ENCODE measurements at places on chromosomes 2 and 18.

DNA sequence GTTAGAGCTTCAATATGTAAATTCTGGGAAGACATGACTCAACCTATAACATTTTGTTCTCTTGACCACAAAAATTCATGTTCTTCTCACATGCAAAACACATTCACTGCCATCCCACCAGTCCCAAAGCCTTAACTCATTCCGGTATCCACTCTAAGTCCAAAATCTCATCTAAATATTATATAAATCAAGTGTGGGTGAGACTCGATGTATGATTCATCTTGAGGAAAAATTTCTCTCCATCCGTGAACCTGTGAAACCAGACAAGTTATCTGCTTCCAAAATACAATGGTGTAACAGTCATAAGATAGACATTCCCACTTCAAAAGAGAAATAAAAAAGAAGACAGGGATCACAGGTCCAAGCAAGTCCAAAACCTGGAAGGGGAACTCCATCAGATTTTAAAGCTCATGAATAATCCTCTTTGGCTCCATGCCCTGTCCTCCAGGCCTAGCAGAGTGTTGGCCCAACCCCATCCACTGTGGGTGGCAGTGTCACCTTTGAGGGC is 101.3 kb downstream of the RAD51AP2 start:
- no peak for DNase-seq

GRCh38 chr2:263774-264492 is at the start of gene SH3YL1:
SH3YL1 (minus strand) TSS chr2:264032; CDS start chr2:263984, 48 bp downstream.
- DNase-seq: peak; percentile 45

DNA sequence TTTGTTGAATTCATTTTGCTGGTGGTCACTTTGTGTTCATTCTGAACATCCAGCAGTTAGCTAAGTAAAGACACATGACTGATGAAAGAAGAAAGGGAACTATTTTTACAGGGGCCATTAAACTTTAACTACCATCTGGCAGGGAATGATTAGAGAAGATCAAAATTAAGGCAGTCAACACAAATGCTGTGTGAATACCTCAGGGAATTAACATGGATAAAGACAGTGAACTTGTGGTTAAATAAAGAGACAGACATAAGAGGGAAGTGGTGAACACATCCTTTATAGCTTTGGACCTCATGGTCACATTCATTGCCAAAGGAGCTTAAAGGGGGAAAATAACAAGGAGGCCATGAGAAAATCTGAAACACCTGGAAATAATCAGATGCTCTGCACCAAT is 52.6 kb upstream of the ATP5MC3 start:
- no peak for DNase-seq

DNA sequence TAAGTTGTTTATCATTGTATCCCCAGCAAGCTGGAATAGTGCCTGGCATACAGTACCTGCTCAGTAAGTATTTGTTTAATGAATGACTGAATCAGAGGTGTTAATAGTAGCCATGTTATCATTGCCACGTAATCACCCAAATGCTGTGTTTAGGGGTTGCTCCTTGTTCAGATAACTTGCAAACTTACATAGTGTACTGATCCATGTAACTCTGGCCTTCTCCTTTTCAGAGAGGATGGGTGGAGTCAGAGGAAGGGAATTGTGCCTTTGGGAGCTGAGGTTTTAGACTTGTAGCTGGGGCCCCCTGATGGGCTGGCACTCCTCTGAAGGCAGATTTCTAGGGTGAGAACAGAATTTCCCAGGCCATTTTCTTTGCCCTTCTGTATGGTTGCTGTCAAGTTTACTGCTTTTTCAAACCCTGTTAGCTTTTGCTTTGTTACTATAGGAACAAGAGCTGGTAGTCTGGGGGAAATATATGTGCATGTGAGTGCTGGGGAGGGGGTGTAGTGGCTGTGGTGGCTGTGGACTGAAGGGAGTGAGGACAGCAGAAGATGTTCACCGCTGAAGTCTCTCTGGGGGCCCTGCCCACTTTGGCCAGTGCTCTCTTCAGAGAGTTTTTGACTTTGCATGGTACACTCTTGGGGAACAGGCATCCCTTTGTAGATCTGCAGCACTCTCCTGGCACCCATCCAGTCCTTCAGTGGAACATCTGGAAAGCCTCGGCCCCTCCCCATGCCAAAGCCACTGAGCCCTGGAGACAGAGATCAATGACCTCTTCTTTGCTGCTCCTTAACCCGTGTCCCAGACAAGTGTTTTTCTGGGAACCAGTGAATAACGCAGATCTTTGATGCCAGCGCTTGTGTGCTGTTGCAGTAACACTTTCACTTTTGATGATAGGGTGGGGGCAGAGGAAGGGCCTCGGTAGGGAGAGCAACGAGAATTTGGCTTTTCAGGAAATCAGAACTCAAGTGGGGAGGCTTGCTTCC is 209.0 kb downstream of the PRKCE start:
- DNase-seq: no peak

DNA sequence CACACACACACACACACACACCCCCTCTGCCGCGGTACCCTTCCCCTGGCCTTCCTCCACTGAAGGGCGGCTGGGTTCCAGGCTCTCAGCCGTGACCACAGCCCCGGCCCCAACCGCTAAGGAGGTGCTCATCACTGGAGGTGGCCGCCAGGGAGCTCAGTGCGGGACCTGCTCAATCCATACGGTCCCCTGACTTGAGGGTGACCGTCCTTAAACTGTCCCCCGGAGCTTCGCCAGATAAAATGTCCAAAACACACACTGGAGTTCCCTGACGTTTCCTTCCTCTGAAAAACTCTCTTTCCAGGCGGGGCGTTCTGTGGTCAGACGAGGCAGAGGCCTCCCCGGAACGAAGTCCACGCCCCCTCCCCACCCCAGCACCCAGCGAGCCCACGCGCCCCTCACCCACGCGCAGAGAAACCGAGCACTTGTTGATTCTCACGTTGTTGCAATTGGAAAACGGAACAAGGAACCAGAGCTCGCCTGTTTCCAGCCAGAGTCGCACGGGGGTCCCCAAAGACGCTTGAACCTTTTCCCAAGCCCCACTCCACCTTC is 1.4 kb downstream of the MBP start:
- DNase-seq: peak; percentile 35

Data from activated T-helper 9 cell treated with anti-CD3 and anti-CD28 coated beads, Interleukin-2, amount 50 U/mL, for 16 hours (primary cell).